ENCODE measurements at places on chromosomes 5 and 9.

GRCh38 chr9:126973651-126974529, 59.3 kb downstream of the RALGPS1 start:
- no peak for DNase-seq

DNA sequence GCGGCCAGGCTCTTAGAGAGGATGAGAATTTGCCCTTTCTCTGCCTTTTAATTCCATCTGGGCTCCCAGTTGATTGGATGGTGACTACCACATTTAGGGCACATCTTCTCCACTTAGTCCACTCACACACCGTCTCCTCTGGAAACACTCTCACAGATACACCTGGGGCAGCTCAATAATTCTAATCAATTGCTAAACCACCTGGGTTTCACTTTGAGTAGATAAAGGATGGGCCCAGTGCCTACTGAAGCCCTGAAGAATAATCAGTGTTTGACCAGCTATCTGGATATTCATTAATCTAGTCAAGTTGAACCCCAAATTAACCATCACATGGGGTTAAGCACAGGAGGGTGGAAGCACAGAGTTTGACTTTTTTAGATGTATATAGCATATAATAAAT, 19.1 kb downstream of the MAN2A1 start:
- DNase-seq, result no peak

DNA sequence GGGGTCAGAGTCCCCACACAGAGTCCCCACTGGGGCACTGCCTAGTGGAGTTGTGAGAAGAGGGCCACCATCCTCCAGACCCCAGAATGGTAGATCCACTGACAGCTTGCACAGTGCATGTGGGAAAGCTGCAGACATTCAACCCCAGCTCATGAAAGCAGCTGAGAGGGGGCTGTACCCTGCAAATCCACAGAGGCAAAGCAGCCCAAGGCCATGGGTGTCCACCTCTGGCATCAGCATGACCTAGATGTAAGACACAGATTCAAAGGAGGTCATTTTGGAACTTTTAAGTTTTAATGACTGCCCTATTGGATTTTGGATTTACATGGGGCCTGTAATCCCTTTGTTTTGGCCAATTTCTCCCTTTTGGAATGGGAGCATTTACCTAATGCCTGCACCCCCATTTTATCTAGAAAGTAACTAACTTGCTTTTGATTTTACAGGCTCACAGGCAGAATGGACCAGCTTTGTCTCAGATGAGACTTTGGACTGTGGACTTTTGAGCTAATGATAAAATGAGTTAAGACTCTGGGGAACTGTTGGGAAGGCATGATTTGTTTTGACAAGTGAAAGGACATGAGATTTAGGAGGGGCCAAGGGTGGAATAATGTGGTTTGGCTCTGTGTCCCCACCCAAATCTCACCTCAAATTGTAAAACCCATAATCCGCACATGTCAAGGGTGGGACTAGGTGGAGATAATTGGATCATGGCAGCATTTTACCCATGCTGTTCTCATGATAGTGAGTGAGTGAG, 56.3 kb upstream of the ITGA1 start:
- no peak for DNase-seq

DNA sequence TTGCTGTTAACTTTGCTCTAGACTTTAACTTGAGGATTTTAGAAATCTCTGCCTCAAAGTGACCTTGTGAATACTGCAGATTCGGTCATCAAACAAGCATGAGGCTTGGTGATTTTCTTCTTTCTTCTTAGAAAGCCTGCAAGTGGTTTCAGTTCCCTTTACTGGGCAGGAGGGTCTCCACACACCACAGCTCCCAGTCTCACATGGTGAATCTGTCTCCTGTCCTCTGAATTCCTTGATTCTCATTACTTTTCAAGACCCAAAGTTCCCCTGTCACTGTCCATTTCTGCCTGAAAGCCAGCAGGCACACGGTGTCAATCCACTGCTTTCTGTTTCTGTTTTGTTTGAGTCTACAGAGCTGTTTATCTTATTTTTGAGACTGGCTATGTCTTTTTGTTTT, 14.1 kb downstream of the HSPB3 start:
- DNase-seq, result no peak

GRCh38 chr9:132200706-132201105, 38.8 kb downstream of the NTNG2 start:
- DNase-seq, result no peak

GRCh38 chr5:149153751-149154610, 12.7 kb downstream of the ABLIM3 start:
- DNase-seq, result no peak

- DNase-seq, result no peak
Measured at GRCh38 chr9:69134412-69134811, 39.7 kb upstream of the TJP2 start.

DNA sequence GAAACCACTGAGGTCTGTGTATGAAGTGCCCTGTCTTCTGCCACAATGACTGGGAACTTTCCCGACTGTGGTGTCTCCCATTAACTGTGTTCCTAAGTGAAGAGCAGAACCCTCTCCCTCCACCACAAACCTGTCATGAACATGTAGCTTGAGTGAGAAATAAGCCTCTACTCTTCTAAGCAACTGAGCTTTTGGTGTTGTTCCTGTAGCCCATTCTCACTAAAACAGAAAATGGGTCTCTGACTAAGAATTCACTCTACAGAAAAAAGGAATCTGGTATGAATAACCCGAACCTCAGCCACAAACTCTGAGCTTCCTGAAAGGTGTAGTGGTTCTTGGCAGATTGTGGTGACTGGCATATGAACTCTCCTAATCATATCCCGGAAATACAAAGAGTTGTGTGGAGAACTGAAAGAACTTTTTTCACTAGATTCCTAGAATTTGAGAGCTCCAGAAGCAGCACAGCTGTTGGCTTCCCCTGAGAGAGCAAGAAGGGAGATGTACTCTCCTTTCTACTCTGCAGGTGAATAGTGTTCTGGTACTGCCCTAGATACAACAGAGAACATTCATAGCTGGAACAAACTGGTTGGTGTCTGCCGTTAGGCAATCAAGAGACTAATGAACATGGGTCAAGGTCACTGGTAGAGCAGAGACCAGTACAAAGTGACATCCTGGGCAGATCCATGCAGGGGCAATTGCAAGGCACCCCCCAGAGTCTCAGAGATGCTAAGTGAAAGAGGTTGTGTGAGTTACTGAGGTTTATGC, 283.8 kb downstream of the PDE4D start:
- DNase-seq, result no peak

GRCh38 chr5:141486091-141486490, 1.3 kb downstream of the PCDHGC4 start:
- no peak for DNase-seq

GRCh38 chr5:42454216-42454995, 31.2 kb downstream of the GHR start:
- no peak for DNase-seq

DNA sequence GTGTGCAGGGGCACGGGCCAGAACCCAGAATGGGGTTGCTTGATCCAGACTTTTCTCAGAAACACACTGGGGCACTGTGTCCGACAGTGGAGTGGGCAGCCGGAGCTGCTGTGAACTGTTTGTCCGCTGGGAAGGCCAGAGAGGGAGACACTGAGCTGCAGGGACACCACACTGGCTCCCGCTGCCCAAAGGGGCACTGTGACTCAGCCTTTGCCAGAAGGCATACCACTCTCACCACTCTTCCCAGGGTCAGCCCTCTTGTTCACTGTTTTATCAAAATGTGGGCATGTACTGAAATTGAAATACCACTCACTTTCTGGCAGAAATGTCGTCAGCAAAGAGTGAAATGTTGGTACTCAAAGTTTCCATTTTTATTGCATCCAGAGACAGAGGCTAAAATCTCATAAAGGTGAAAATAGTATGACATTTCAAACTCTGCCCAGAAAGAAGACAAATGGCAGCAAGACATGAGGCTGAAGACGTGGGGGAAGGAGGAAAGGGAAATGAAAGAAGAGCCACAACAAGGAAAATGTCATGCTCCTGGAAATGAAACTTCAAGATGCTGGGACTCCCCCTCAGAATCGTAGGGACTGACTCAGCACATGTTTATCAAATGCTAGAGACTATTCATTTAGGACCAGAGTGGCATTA, 4.5 kb upstream of the IL7R start:
- no peak for DNase-seq

DNA sequence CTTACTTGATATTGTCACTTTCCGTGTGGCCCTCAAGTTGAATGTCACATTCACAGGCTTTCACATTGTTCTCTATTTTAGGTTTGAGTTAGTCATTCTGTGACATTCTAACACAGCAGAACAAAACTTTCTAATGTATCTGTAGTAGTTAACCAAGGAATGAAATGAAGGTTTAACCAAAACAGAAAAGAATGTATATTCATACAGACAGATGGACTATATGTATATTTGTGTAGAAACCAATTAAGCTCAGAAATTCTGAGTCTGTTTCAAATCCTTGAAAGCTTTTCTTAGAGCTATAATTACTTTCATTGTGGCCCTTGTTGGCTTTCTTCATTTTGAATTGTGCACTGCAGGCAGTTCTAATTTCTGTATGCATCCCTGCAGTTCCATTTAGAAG, 654.7 kb downstream of the LRRC70 start:
- no peak for DNase-seq

DNA sequence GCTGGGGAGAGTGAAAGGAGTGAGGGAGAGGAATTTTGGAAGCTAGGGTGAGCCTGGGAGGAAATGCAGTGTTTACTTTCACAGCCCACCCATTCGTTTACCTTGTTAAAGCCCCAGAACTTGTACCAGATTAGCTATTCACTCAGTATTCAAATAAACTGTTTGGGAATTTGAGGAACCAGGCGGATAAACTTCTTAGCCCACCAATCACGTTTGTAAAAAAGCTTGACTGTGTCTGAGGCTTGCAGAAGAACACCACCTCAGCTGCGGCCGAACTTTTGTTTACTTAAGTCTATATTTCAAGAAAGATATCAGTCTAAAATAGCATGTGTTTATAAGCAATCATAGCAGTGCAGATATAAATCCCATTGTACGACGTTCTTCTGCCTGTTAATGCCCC, 5.2 kb upstream of the TLE1 start:
- DNase-seq, result no peak
